M059J (cell line): ENCODE measurements at places on chromosomes 13 and 19. TPM values are rescaled to one million over a fixed set of nuclear protein-coding genes. Genes with fewer than 3 reads are reported as not detected.

DNA sequence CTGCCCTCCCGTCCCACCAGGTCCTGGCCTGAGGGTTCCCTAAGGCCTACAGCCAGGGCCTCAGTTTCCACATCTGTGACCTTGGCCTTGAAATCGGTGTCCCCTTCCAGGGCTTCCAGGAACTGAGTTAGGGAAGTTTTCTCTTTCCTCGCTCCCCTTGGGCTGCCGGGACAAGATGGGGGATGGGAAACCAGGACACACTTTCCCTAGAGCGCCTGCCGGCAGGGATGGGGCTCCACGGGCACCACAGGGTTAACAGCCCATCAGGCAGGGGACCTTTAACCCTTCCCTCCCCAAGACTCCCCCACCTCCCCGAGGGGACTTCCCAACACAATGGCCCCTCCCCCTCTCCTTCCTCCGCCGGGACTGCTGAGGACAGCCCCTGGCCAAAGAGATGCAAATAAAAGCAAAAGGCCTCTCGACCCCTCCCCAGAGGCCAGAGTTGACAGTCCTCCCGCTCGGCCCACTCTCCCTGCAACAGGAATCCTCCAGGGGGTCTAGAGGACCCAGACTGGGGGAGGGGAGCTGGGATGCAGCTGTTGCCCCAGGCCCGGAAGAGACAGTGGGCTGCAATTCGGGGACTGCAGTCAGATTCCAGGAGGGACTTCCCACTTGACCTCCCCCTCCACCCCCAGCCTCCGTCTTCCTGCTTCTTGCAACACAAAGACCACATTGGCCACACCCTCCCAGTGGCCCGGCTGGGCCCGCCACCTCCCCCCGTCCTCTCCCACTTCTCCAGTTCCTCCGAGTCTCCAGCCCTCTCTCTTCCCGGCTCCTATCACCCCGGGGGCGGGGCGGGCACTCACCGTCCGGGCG is 3.4 kb downstream of the BBC3 start:
- peak; percentile 97 for DNase-seq

GRCh38 chr13:109671919-109672318 is 114.5 kb downstream of the IRS2 start:
- DNase-seq: no peak

GRCh38 chr13:93446238-93446637 is 219.6 kb downstream of the GPC6 start:
- DNase-seq: no peak

GRCh38 chr13:80486402-80486801 is 145.5 kb upstream of the SPRY2 start:
- DNase-seq: no peak

GRCh38 chr13:40780822-40781401 is 8.5 kb upstream of the SLC25A15 start:
- peak; percentile 20 for DNase-seq

The SHC2 gene
- 0.05 TPM in 1 of 2 replicates, not detected in the other for total RNA-seq

GRCh38 chr13:49604570-49604969 is 19.2 kb upstream of the RCBTB1 start:
- no peak for DNase-seq

- no peak for DNase-seq
These were observed 3.3 kb downstream of the LYL1 start for GRCh38 chr19:13099073-13099999.

- no peak for DNase-seq
These were observed 275.4 kb downstream of the NALCN start for GRCh38 chr13:101140936-101141335.

GRCh38 chr13:37277007-37277406 is 171.5 kb upstream of the CSNK1A1L start:
- peak; percentile 7 for DNase-seq

DNA sequence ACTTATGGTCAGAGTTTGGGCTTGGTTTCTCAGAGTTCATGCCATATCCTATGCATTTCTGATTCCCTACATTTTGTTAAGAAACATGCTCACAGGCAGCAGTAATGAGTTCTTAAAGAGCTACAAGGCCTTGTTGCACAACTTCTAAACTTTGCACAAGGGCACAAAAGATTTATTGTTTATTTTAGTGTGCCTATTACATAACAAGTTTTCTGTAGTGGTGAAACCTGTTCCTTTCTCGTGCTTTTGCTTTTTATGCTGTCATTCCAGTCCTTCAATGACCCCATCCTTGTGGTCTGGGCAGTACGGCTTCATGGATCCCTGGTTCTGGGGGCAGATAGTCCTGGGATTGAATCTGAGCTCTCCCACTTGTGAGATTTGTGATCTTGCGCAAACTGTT is 17.8 kb downstream of the ZNF507 start:
- no peak for DNase-seq

- DNase-seq: peak; percentile 85
These were observed 1.3 kb downstream of the HCST start for GRCh38 chr19:35903550-35904179.

- no peak for DNase-seq
These were observed 37.0 kb upstream of the DCT start for GRCh38 chr13:94516456-94516855.

DNA sequence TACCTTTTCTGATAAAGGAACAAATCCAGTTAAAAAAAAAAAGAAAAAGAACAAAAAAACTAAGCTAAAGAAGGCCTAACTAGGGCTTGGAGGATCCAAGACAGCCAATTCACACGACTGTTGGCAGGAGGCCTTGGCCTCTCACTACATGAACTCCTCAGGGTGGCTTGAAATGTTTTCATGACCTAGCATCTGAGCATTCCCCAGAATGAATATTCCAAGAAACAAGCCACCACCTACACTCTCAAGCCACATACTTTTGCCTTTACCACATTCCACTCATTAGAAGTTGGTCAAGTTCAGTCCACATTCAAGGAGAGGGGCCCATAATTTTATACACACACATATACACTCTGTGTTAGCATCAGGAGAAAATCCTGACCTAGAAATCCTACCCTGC is 97.6 kb upstream of the SIAH3 start:
- no peak for DNase-seq
